ENCODE measurements at places on chromosomes 7 and 10. TPM values are rescaled to one million over a fixed set of nuclear protein-coding genes. Genes with fewer than 3 reads are reported as not detected.

KCNH2 gene
- under 0.01 TPM for total RNA-seq

ANXA8L1 gene
- total RNA-seq = 55.2 TPM

DNA sequence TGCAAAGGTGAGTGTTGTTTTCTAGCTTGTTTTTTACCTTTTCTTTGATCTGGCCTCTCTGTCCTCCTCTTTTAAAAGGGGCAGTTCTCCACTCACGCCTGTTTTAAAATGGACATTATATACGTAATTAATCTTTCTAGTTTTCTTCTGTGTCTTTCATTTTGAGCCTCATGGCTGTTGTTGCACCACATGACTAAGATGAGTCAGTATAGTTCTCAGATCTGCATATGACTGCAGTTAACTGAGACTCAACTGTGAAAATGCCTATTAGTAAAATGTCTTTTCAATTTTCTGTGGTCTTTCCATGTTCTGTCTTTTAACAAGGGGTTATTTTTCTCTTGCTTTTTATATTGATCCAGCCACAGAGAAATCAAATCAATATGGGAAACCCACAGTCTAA, 296.1 kb downstream of the CDK14 start:
- no peaks in the 10 kb centered on the region for H3K27me3 ChIP-seq
- no peak overlapping the region for H3K4me3 ChIP-seq
- no peaks in the 10 kb centered on the region for H3K4me1 ChIP-seq
- no peaks in the 10 kb centered on the region for H3K36me3 ChIP-seq

GRCh38 chr10:91163869-91164474, 56.5 kb upstream of the PCGF5 start:
- peak overlapping the region; percentile 98 for H3K27ac ChIP-seq
- DNase-seq = peak; percentile 70
- H3K4me1 ChIP-seq = no peaks in the 10 kb centered on the region

GRCh38 chr7:52325237-52325636, 710.2 kb upstream of the POM121L12 start:
- H3K27ac ChIP-seq = no peak overlapping the region
- no peaks in the 10 kb centered on the region for H3K4me1 ChIP-seq
- DNase-seq = no peak
- H3K27me3 ChIP-seq = no peaks in the 10 kb centered on the region
- no peak overlapping the region for H3K4me3 ChIP-seq

- no peak overlapping the region for H3K4me3 ChIP-seq
- DNase-seq = no peak
- H3K27me3 ChIP-seq = no peaks in the 10 kb centered on the region
- no peak overlapping the region for H3K27ac ChIP-seq
Observed at GRCh38 chr10:9024210-9024609, 969.7 kb downstream of the GATA3 start.

GRCh38 chr10:77463499-77463898, 174.1 kb downstream of the KCNMA1 start:
- no peak overlapping the region for H3K27ac ChIP-seq
- no peak overlapping the region for H3K4me3 ChIP-seq
- H3K27me3 ChIP-seq = no peaks in the 10 kb centered on the region

- no peaks in the 10 kb centered on the region for H3K4me1 ChIP-seq
- H3K4me3 ChIP-seq = no peak overlapping the region
- no peaks in the 10 kb centered on the region for H3K36me3 ChIP-seq
- no peaks in the 10 kb centered on the region for H3K27me3 ChIP-seq
Observed at GRCh38 chr7:29420011-29420410, 143.6 kb upstream of the PRR15 start.

All from breast epithelium (tissue), 4 donors.